ENCODE measurements at places on chromosomes 5 and 9. TPM values are rescaled to one million over a fixed set of nuclear protein-coding genes. Genes with fewer than 3 reads are reported as not detected.
A peak's percentile ranks its signal among the peaks of the same experiment; 100 is the strongest.

GRCh38 chr5:107515521-107516080, 155.1 kb downstream of the EFNA5 start:
- H3K4me1 ChIP-seq, result no peaks in the 10 kb centered on the region
- H3K36me3 ChIP-seq, result no peaks in the 10 kb centered on the region
- no peak overlapping the region for H3K4me3 ChIP-seq
- H3K27me3 ChIP-seq, result no peaks in the 10 kb centered on the region

GRCh38 chr9:109098960-109099308, 20.8 kb downstream of the TMEM245 start:
- no peak overlapping the region for H3K4me3 ChIP-seq
- no peaks in the 10 kb centered on the region for H3K27me3 ChIP-seq
- DNase-seq, result no peak
- peaks cover 20% of the 10 kb centered on the region for H3K4me1 ChIP-seq

Gene SHISAL2B
- not detected for polyA plus RNA-seq

Gene ATP10B
- polyA plus RNA-seq, result not detected

DNA sequence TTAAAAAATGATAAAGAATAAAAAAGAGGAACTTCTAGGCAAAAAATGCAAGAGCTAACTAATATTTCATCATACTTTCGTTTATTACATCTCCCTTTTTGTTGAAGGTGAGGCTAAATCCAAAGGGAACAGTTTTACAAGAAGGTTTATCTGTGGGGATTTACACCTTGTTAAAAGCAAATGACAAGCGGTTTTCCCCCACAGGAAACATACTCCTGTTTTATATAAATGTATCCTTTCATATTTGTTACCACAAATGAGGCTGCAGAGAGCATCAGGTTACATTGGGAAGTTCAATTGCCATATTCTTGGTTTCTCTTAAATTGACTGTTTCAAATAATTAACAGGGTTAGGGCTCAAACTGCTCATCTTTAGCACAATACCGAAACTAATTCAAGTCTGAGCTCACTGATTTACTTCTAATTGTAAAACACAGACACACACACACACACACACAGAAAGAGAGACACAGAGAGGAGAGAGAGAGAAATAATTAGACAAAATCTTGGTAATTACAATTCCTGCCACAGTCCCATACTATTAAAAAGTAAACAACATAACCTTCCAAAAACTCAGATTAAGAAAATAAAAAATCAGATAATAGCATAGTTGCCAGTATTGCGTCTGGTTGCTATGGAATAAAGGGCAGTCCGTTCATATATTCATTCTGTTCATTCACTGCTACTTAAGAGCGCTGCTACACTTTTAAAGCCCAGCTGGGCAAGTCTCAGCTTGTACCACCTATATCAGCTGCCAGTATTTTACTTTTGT, 17.1 kb downstream of the RFX3 start:
- peaks cover 41% of the 10 kb centered on the region for H3K4me1 ChIP-seq
- H3K4me3 ChIP-seq, result peak overlapping the region; percentile 87
- H3K27ac ChIP-seq, result peak overlapping the region; percentile 91
- no peaks in the 10 kb centered on the region for H3K27me3 ChIP-seq
- H3K36me3 ChIP-seq, result peaks cover 4% of the 10 kb centered on the region
- DNase-seq, result no peak

Gene COL23A1
- not detected for polyA plus RNA-seq

DNA sequence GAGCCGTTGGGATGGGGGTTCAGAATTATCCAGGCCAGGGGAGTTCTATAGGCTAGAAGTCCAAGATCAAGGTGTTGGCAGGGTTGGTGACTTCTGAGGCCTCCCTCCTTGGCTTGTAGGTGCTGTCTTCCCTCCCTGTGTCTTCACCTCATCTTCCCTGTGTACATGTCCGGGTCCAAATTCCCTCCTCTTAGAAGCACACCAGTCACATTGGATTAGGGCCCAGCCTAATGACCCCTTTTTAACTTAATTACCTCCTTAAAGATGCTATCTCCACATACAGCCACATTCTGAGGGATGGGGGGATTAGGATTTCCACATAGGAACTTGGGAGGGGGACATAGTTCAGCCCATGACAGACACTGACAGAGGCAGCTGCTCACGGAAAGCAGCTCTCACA, 12.1 kb downstream of the LRSAM1 start:
- H3K27ac ChIP-seq, result no peak overlapping the region
- peaks cover 2% of the 10 kb centered on the region for H3K4me1 ChIP-seq
- H3K4me3 ChIP-seq, result no peak overlapping the region
- no peak for DNase-seq

Gene FOXD4
- not detected for polyA plus RNA-seq

DNA sequence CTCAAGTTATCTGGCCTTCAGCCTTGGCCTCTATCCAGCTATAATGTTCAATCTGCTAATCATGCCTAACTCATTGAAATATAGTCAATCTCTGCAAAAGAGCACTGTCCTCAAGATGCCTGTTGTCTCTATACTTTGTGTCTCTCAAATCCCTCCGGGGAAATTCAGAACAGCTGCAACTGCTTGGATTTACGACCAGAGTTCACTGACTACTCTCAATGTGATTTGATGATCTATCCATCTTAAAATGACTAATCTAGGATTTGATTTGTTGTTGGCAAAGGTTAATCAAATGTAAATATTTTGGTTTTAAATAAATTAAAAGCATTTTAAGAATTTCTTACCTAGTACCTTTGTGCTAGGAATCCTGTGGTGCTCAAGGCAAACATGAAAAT, 40.9 kb downstream of the SVEP1 start:
- no peak for DNase-seq
- no peaks in the 10 kb centered on the region for H3K27me3 ChIP-seq
- H3K4me3 ChIP-seq, result no peak overlapping the region
- no peaks in the 10 kb centered on the region for H3K36me3 ChIP-seq

DNA sequence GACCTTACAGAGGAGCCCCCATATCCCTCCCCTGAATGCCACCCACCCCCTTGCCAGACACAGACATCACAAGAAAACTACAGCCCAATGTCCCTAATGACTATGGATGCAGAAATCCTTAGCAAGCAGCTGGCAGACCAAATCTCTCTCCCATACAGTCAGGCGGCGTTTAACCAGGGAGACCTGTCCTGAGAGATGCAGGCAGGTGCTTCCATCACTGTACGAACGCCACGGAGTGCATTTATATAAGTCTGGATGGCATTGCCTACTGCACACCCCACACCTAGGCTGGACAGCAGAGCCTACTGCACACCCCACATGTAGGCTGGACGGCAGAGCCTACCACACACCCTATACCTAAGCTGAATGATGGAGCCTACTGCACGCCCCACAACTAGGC, 34.4 kb upstream of the SARDH start:
- no peak overlapping the region for H3K27ac ChIP-seq
- DNase-seq, result no peak
- no peaks in the 10 kb centered on the region for H3K4me1 ChIP-seq
- no peak overlapping the region for H3K4me3 ChIP-seq
- no peaks in the 10 kb centered on the region for H3K27me3 ChIP-seq
- peaks cover 30% of the 10 kb centered on the region for H3K36me3 ChIP-seq

Gene SREK1
- 20.9 TPM for polyA plus RNA-seq

DNA sequence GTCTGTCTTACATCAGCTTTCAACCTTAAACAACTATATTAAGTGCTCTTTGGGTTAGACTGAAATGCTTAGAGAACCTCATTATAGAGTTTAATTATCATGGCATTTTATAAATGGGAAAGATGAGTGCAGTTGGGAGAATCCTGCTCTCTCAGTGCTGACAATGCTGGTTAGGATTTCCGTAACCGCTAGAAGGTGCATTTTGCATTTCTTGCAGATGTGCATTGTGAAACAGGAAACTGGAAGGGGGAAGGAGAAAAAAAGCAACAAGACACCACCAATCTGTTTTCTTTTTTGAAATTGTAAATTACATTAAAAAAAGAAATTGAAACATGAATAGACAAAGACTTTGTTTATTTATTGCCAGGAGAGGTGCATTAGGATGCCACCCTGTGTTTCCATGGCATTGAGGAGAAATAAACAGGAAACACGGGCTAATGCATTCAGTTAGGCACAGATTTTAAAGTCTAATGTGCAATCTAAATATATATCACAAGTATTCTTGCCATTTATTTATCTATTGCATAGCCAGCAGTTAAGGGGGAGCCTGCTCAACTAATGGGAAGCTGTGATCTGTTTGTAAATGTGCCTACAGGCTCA, 478.9 kb downstream of the PSAT1 start:
- H3K36me3 ChIP-seq, result no peaks in the 10 kb centered on the region
- no peak overlapping the region for H3K4me3 ChIP-seq
- peaks cover 21% of the 10 kb centered on the region for H3K4me1 ChIP-seq
- DNase-seq, result no peak

DNA sequence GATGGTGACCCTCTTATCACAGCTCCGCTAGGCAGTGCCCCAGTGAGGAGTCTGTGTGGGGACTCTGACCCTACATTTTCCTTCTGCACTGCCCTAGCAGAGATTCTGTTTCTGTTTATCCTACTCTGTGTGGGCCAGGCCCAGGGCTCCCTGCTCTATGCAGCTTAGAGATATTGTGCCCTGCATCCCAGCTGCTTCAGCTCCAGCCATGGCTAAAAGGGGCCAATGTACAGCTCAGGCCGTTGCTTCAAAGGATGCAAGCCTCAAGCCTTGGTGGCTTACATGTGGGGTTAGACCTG, 2030.7 kb upstream of the CDH9 start:
- H3K4me3 ChIP-seq, result no peak overlapping the region
- no peaks in the 10 kb centered on the region for H3K4me1 ChIP-seq
- no peaks in the 10 kb centered on the region for H3K27me3 ChIP-seq
- no peak for DNase-seq
- H3K27ac ChIP-seq, result no peak overlapping the region
- H3K36me3 ChIP-seq, result no peaks in the 10 kb centered on the region

Gene MSX2
- not detected for polyA plus RNA-seq

Data from naive B cell (primary cell).